ENCODE measurements at places on chromosomes 16 and 17. TPM values are rescaled to one million over a fixed set of nuclear protein-coding genes. Genes with fewer than 3 reads are reported as not detected.
A peak's percentile ranks its signal among the peaks of the same experiment; 100 is the strongest.

- peak; percentile 53 for DNase-seq
Measured at GRCh38 chr17:50634224-50634914, at the start of gene ABCC3. Gene ABCC3 (plus strand): TSS chr17:50634881. CDS start chr17:50634937, 56 bp downstream.

The SLC2A4 gene
- not detected for total RNA-seq

- peak; percentile 78 for DNase-seq
Measured at GRCh38 chr17:66915204-66915611, 49.3 kb upstream of the CACNG4 start.

DNA sequence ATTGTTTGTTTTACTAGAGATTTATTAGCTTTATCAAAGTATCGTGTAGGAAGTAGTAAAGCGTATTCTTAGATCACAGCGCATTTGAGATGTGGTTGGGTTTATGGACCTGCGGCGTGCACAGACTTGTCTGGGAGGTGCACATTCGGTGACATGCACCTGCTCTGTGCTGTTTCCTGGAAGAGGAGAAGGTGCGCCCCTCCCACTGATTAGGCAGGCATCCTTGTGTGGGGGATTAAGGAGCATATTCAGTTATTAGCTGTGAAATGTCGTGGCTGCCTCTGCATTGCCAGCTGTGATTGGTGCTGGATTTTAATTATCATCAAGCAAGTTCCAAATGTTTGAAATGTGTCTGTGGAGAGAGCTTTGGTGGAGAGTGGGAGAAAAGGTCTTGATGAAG is 903.8 kb upstream of the RBFOX1 start:
- no peak for DNase-seq

- no peak for DNase-seq
Measured at GRCh38 chr17:78912082-78912481, 9.1 kb upstream of the CEP295NL start.

GRCh38 chr17:43540821-43541674 is 5.1 kb downstream of the ETV4 start:
- DNase-seq: peak; percentile 39

The MT1G gene
- total RNA-seq: not detected

DNA sequence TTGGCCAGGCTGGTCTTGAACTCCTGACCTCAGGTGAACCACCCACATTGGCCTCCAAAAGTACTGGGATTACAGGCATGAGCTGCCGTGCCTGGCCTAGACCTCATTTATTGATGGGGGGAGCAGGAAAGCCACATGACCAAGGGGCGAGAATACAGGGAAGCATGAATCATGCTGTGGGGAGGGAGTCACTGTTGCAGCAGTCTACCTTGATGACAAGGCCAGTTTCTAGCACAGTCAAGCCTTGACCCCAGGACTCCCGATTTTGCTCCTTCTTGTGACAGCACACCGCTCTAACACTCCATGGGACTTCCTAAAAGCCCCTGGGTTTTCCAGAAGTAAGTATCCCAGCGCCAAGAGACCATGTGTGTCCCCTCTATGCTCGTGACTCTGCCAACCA is 42.9 kb upstream of the IRF8 start:
- DNase-seq: no peak

DNA sequence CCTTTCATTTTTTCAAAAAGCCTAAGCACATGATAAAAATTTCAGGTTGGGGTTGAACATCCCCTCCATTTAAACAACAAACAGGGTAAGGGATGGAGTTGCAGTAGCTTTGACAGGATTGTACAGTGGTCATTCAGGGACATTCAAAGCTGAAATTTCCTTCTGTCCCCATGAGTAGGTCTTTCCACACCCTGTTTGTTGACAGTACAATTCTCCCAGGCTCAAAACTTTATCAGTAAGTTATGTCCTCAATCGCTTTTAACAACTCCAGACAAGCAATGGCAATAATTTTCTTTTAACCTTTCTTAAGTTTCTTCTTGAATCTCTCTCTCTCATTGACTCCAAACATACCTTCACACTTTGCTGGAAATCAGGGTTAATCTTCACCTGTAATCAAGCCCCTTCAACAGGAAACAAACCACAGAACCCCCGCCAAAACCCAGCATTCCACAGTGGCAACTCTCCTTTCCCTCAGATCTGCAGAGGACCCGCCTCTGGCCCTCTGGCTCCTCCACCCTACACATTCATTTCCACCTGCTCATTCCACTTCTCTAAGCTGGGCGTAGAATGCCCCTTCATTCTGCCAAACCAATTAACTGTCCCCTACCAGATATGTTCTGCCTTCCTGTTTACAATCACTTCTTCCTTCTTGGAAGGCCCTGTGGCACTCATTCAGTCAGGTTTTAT is 20.7 kb downstream of the TXNDC11 start:
- no peak for DNase-seq

The SLC16A6 gene
- total RNA-seq: 0.48 TPM

The KRTAP9-8 gene
- not detected for total RNA-seq

The TEKT3 gene
- not detected for total RNA-seq
